Activated CD4-positive, CD25-positive, alpha-beta regulatory T cell treated with anti-CD3 and anti-CD28 coated beads, Interleukin-2, amount 50 U/mL, for 24 hours (primary cell): ENCODE measurements at places on chromosomes 5 and 9.

- ATAC-seq: no peak
Observed at GRCh38 chr5:36059571-36060419, 6.9 kb downstream of the UGT3A2 start.

GRCh38 chr9:82790875-82791274 is 272.1 kb downstream of the RASEF start:
- ATAC-seq: no peak

DNA sequence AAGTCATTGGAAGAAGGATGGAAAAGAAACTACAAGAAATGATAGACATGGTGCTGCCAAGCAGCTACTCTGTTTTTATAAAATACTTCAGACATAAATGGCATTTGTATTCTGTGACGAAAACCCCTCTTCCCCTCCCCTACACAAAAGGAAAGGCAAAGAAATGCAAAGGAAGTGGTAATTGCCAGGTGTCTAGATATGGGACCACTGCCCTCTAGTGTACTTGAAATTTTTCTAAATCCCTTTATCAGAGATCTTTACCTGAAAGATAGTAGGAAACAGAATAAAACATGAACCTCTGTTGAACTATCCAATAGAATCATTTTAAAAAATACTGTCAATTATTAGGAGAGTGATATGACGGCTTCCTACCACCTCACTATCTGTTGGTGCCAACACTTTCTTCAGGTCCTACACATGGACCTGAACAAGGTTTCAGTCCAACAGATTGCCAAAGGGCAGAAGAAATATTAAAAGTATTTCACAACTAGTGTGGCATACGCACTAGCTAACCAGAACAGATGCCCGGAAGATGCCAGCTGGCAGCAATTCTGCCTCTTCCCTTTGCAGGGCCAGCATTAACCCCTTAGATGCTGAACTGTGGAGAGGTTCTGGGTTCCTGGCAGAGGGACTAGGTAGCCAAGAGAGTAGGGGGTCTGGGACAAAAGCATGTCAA is 104.1 kb downstream of the TSSK1B start:
- ATAC-seq: peak; percentile 36

- ATAC-seq: no peak
Observed at GRCh38 chr9:15725953-15726352, 173.1 kb downstream of the CCDC171 start.

GRCh38 chr5:90279091-90279490 is 130.5 kb downstream of the CETN3 start:
- no peak for ATAC-seq

- ATAC-seq: no peak
Observed at GRCh38 chr9:4828761-4829160, 36.0 kb downstream of the RCL1 start.

DNA sequence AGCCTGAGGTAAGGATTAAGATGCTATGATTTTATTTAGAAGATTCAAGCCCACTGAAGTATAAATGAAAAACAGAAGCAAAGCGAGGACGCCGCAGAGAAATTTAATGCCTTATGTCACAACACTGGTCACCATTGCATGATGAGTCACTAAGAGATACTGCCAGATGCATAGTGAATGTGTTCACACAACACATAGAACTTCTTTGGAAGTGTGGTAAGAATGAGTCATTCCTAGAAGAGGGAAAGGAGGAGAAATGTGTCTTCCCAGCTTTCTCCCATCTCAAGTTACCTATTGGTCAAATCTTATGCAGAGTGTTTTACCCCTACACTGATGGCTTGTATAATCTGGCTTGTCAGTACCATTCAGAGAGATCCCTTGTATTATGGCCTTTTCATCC is 465.3 kb upstream of the ARRDC3 start:
- ATAC-seq: no peak

DNA sequence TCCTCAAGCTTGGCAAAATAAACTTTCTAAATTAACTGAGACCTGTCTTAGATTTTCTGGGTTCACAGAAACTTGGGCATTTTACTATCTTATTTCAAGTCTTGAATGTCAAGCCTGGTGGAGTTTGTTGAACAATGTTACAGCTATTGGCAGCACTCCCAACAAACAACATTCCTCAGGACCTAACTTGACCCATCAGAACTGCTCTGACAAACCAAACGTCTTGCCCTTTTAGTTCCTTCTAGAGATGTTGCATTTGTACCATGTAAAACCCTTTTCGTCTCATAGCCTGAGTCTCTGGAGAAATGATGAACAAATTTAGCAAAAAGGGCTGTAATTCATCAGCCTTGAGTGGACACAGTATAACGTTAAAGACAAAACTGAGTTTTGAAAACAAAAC is 51.1 kb downstream of the GNA14 start:
- ATAC-seq: no peak

GRCh38 chr9:125262294-125262991 is 817 bp downstream of the GAPVD1 start:
- no peak for ATAC-seq

DNA sequence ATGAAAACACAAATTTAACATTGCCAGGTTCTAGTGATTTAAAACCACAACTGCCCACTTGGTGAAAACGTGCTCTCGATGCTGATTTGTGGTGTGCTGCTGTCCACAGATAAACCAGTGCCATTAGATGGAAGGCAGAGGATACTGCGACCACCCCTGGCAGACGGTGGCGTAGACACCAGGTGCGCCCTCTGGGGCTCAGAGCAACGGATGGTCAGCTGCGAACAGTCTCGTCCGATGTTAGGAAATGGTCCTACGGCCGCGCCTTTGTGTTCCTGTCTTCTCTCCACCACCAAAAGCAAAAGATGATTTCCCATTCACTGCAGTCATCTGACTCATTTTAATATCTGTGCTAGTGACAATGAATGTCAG is 43.2 kb downstream of the UBE2QL1 start:
- no peak for ATAC-seq

DNA sequence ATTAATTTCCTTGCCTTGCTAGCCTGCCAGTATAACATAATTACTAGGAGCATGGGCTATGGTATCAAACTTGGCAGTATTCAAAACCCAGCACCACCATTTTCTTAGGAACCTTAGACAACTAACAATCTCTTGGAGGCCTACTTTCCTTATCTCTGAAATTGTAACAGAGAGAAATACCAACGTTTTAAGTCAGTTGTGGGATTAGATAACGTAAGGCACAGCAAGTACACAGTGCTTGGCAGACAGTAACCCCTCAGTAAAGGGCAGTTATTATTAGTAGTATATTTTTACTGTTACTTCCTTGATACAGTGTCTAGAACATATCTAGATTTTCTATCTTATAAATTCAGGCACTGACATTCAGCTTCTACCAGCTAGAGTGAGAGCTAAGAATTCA is 309.6 kb downstream of the ACTL7B start:
- ATAC-seq: no peak

DNA sequence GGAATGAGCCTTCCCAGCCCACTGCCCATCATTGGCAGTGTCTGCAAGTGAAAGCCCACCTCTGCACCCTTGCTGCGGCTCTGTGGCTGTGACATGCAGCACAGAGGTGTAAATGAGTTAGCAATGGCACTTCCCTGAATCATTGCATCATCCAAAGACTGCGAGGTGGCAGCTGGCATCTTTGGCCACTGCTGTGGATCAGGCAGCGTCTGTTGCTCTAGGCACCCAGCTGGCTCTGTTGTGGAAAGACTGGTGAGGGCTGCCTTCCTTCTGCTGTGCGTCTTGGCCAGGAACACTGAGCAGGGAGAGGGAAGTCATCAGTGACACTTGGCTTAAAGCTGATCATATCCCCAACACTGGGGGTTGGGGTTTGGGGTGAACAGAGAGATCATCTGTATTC is 64.5 kb downstream of the MFAP3 start:
- no peak for ATAC-seq

- ATAC-seq: peak; percentile 33
Observed at GRCh38 chr5:136020383-136021015, 8.3 kb upstream of the TGFBI start.

GRCh38 chr5:116896001-116896400 is 321.4 kb upstream of the SEMA6A start:
- ATAC-seq: no peak

DNA sequence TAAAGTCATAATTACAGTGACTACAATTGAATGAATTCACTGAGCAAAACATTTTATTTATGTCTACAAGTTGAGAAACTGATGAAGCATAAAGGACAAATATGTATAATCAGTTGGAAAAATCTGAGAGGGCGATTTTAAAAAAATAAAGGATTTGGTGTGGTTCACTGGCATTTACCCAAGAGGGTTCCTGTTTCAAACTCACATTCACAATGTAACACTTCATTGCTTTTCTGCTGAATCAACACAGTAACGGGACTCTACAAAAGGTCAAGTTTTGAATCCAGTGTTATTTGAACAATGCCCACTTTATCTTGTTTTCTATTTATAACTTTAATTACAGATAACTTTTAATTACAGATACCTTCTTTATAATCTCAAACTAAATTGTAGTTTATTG is 138.6 kb downstream of the NUDT12 start:
- ATAC-seq: no peak
